Activated CD4-positive, alpha-beta memory T cell treated with anti-CD3 and anti-CD28 coated beads for 36 hours (primary cell): ENCODE measurements at places on chromosomes 3 and 15. TPM values are rescaled to one million over a fixed set of nuclear protein-coding genes. Genes with fewer than 3 reads are reported as not detected.

CACNA1D gene
- total RNA-seq, result 0.24 TPM

IP6K2 gene
- 43.4 TPM for total RNA-seq

IL16 gene
- 58.8 TPM for total RNA-seq

TIMP4 gene
- total RNA-seq, result 0.50 TPM

UTS2B gene
- total RNA-seq, result not detected

EIF4E3 gene
- total RNA-seq, result 36.7 TPM

ZIC1 gene
- not detected for total RNA-seq

THPO gene
- total RNA-seq, result not detected

ADPRH gene
- total RNA-seq, result 8.6 TPM

PLA2G4E gene
- total RNA-seq, result not detected

GNB4 gene
- total RNA-seq, result 0.59 TPM

DNA sequence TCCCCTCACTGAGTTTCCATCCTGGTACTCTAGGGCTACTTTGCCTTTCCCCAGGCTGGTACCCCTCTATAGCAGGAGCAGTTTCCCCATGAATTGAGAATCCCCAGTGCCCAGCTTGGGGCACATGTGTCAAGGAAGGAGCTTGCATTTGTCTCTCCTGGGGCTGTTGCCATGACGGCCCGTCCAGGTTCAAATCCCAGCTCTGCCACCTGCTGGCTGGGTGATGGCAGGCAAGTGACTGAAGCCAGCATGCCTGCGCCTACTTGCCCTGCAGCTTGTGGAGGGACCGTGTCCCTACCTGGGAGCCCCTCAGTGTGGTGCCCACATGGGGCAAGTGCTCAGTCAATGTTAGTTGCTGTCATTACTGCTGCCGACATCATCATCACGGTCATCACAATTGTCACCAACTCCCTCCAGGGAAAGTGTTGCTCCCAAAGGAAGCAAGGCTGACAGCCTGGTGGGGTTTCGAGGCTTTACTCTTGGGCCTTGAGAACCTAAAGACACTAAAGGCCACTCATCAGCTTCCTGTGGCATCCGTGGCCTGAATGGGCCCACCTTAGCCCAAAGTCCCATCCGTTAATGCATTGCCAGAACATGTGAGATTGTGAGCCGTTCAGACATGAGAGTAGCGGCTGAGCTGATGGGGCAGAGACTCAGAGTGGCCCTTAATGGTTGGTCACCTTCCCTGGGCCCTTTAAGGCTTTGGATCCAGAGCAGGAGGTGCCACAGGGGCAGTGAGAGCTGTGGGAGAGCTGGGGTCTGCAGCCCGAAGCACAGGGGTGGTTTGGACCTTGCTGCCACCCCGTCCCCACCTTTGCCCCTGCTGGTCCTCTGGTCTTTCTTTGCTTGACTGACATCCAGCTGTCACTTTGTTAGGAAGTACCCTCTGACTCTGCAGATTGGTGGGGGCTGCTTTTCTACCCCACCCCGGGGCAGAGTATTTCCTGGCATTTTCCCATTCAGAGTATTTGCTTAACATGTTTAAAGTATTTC lies 144.4 kb downstream of the DNAJB8 start:
- H3K4me3 ChIP-seq, result no peak overlapping the region
- peak; percentile 70 for DNase-seq
- no peaks in the 10 kb centered on the region for H3K36me3 ChIP-seq
- H3K27me3 ChIP-seq, result no peaks in the 10 kb centered on the region
- peaks cover 27% of the 10 kb centered on the region for H3K4me1 ChIP-seq

DNA sequence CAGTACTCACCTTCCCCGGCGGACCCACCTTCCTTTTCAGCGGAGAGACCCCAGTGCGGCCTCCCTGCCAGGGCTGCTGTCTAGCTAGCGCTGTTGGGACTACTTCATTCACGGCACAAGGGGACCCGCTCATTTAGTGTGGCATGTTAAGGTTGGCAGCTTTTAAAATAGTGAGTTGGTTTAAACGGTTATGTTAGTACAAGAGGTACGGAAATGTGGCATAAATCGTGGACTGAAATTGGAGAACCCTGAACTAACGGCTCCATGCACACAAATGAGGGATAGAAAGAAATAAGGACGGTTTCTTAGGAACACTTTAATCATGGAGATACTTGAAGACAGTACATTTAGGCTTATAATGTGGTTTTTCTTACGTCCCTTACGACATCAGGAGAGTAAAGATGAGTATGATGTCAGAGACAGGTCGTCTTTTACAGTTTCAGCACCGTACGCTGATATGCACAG lies 752 bp downstream of the CEP63 start:
- peaks cover 8% of the 10 kb centered on the region for H3K36me3 ChIP-seq
- H3K4me3 ChIP-seq, result peak overlapping the region; percentile 87
- no peaks in the 10 kb centered on the region for H3K27me3 ChIP-seq
- peaks cover 48% of the 10 kb centered on the region for H3K4me1 ChIP-seq
- no peak for DNase-seq
- peak overlapping the region; percentile 97 for H3K27ac ChIP-seq

DNA sequence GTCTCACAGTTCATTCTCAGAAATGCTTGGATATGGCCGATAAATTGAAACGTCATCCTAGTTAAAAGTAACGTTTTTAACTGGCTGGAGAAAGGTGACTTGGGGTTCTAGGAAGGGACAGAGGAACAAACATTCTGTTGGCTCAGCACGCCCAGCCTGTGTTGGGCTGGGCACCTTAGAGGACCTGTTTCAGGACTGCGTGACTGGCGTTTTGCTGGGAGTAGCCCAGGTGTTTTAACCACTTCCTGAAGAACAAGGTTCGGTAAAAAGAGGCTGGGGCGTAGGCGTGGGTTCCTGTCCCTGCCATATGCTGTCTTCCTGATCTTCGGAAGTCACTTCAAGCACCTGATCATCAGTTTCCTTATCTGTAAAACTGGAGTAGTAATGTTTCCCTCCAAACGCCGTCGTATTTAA lies 1.1 kb upstream of the TLNRD1 start:
- H3K27me3 ChIP-seq, result no peaks in the 10 kb centered on the region
- H3K27ac ChIP-seq, result peak overlapping the region; percentile 99
- H3K4me3 ChIP-seq, result peak overlapping the region; percentile 97
- peaks cover 17% of the 10 kb centered on the region for H3K36me3 ChIP-seq
- peak; percentile 82 for DNase-seq

- H3K27me3 ChIP-seq, result peaks cover 12% of the 10 kb centered on the region
- H3K4me1 ChIP-seq, result no peaks in the 10 kb centered on the region
- no peak overlapping the region for H3K4me3 ChIP-seq
- H3K27ac ChIP-seq, result no peak overlapping the region
- no peak for DNase-seq
These were observed 62.3 kb upstream of the SNRPA1 start for GRCh38 chr15:101357333-101357732.

GRCh38 chr3:152102410-152102809 lies 166.3 kb upstream of the MBNL1 start:
- no peaks in the 10 kb centered on the region for H3K36me3 ChIP-seq
- H3K4me3 ChIP-seq, result no peak overlapping the region
- H3K27me3 ChIP-seq, result no peaks in the 10 kb centered on the region
- DNase-seq, result no peak
- H3K27ac ChIP-seq, result no peak overlapping the region

DNA sequence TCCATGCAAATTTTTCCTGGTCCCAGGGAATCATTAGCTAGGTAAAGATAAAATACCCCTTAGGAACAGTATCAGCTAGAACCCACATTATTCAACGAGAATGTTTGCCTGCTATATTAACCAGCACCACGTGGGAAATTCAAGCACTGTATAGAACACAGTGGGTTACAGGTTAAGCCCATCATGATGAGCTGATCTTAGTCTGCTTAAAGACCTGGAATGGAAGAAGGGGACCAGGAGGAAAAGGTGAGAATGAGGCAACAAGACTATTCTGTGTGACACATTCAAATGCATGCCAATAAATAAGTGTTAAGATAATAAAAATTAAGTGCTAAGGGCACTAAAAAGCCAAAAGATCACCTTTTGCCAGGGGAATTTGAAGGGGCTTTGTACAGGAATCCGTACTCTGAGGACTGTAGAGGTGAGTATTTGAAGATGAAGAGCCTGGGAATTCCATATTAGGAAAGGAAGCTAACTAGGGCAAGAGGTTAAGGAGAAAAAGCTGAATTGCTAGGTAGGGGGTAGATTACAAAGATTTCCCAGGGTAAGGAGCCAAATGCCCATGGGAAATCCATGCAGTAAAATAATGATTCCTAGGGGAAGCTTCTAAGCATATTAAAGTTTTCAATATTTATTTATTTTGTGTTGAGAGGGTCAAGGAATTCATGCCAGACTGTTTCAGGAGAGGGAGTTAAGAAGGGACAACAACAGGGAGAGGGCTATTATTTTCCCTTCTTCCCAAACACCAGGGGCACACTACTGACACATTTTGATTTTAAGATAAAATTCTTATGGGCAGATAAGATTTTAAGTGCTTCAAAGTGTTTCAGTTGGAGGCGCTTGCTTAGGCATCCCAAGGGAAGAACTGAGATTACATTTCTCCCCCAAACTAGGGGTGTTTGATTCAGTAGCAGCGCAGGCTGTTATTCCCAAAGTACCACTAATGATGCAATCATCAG lies 2.3 kb upstream of the MED12L start:
- H3K4me3 ChIP-seq, result no peak overlapping the region
- no peak for DNase-seq
- peaks cover 10% of the 10 kb centered on the region for H3K4me1 ChIP-seq

DNA sequence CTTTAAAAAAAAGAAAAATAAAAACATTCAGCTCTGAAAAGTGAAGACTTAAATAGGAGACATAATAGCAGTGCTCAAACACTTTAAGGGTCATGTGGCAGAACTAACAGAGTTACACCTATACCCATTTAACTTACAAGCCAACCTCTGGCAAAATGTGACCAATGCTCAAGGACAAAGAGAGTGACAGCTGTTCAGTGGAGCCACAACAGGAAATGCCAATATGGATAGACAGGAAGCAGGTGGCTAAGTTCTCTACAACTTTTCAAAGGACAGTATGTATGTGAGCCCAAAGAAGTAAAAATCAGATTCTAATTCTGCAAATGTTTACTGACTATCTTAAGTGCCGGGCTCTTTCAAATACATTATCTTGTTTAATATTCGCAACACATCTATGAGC lies 3.4 kb downstream of the TMCC1 start:
- DNase-seq, result no peak
- H3K4me3 ChIP-seq, result no peak overlapping the region
- no peaks in the 10 kb centered on the region for H3K27me3 ChIP-seq

DNA sequence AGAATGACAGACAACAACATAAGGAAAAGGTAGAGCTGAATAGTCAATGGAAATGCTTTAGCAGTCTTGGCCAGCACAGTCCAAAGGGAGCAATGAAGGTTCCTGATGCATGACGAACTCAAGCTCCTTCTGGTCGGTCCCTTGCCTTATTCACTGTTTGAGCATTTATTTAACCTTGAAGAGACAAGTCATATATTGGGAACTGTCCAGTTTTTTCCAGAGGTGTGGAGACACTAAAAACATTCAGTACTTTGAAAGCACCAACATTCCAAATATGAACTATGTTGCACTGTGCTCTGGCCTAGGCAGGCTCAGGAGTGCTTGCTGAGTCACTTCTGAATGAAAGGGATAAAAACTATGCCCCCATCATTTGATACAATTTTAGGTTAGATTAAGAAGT lies 384.8 kb downstream of the MECOM start:
- no peak overlapping the region for H3K27ac ChIP-seq
- no peaks in the 10 kb centered on the region for H3K27me3 ChIP-seq
- H3K36me3 ChIP-seq, result no peaks in the 10 kb centered on the region
- no peaks in the 10 kb centered on the region for H3K4me1 ChIP-seq
- DNase-seq, result no peak

GRCh38 chr3:122488262-122488973 lies 26.3 kb downstream of the KPNA1 start:
- H3K4me1 ChIP-seq, result peaks cover 37% of the 10 kb centered on the region
- peaks cover 27% of the 10 kb centered on the region for H3K36me3 ChIP-seq
- H3K27me3 ChIP-seq, result no peaks in the 10 kb centered on the region
- H3K27ac ChIP-seq, result no peak overlapping the region

GRCh38 chr3:126858401-126858800 lies 124.5 kb upstream of the PLXNA1 start:
- peaks cover 4% of the 10 kb centered on the region for H3K36me3 ChIP-seq
- H3K27ac ChIP-seq, result no peak overlapping the region
- H3K4me1 ChIP-seq, result no peaks in the 10 kb centered on the region

DNA sequence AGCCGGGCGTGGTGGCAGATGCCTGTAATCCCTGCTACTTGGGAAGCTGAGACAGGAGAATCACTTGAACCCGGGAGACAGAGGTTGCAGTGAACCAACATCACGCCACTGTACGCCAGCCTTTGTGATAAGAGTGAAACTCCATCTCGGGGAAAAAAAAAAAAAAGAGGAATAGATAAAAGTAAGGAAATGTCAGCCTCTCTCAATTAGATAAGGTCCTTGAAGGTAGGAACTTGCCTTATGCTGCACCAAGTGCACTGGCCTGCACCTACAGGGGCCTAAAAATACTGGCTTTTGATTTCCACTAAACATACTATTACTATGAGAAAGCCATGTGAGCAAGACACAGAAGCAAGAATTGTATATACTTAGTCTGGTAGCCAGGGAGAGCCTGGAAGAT lies 7.1 kb downstream of the RAF1 start:
- no peak overlapping the region for H3K27ac ChIP-seq
- peaks cover 59% of the 10 kb centered on the region for H3K4me1 ChIP-seq
- no peak for DNase-seq
- H3K36me3 ChIP-seq, result peaks cover 4% of the 10 kb centered on the region
- no peak overlapping the region for H3K4me3 ChIP-seq
- no peaks in the 10 kb centered on the region for H3K27me3 ChIP-seq

- H3K4me1 ChIP-seq, result peaks cover 12% of the 10 kb centered on the region
- H3K27ac ChIP-seq, result no peak overlapping the region
- DNase-seq, result no peak
- H3K27me3 ChIP-seq, result no peaks in the 10 kb centered on the region
- peaks cover 14% of the 10 kb centered on the region for H3K36me3 ChIP-seq
These were observed 15.2 kb upstream of the RTP2 start for GRCh38 chr3:187717572-187717971.

DNA sequence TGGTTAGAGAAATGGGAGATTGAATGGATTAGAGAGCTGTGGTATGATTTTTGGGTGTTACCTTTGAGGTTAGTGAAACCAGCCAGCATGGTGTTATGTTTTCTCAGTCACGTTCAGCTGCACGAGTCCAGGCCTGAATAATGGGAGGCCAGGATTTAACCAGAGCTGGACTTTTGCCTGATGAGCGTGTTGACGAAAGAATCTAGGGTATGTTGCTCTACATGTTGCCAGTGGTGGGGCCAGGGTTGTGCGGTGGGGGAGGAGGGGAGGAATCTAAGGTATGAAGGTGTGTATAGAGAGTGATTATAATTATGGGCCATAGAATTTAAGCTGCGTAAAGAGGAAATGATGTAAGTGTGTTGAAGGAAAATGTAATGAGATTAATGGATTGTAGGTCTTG lies 22.8 kb downstream of the MINDY2 start:
- no peak overlapping the region for H3K4me3 ChIP-seq
- H3K27me3 ChIP-seq, result no peaks in the 10 kb centered on the region
- peaks cover 11% of the 10 kb centered on the region for H3K4me1 ChIP-seq
- peaks cover 18% of the 10 kb centered on the region for H3K36me3 ChIP-seq
- H3K27ac ChIP-seq, result no peak overlapping the region
- no peak for DNase-seq

GRCh38 chr3:45659661-45660566 lies 29.3 kb upstream of the SACM1L start:
- H3K4me1 ChIP-seq, result peaks cover 21% of the 10 kb centered on the region
- H3K27me3 ChIP-seq, result no peaks in the 10 kb centered on the region
- no peaks in the 10 kb centered on the region for H3K36me3 ChIP-seq
- no peak overlapping the region for H3K27ac ChIP-seq

- no peak overlapping the region for H3K4me3 ChIP-seq
- H3K27ac ChIP-seq, result no peak overlapping the region
These were observed 25.2 kb downstream of the CDAN1 start for GRCh38 chr15:42711746-42712145.
